Jurkat, Clone E6-1 (cell line): ENCODE measurements at places on chromosomes 12 and 14.

- no peak for DNase-seq
Measured at GRCh38 chr12:104516821-104517220, 60.1 kb downstream of the CHST11 start.

- DNase-seq: no peak
Measured at GRCh38 chr12:18878676-18879180, 140.8 kb downstream of the CAPZA3 start.

GRCh38 chr12:73445658-73446324, 1091.8 kb upstream of the ATXN7L3B start:
- no peak for DNase-seq

DNA sequence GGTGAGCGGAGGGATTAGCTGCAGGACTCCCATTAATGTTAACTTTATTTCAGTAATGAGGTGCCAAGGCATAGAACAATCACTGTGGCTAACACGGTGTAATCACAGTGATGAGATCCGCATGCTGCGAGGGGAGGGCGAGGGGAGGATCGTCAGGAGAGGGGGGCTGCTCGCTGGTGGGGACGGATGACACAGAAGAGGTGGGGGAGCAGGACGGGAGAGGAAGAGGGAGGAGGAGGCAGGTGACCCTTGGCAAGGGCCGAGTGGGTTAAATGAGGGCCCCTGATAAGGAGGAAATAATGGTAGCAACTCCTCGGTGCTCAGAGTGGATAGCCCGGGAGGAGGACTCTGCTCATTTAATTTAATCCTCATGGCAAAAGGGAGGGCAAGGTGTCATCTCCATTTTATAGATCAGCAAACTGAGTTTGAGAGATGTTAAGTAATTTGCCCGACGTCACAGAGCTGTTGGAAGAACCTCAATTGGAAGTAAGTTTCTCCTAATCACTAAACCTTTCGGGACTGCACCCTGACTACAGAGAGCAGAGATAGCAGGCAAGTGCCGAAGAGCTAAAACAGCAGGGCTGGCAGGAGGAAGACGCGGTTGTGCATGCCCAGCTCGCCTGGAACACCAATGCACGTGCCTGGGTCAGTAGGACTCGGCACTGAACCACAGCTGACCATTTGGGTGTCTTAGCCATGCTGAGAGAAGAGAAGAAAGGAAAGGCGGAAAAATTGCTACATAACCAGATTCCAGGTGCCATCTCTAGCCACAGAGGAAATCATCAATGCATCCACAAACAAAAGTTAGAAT, 43.0 kb downstream of the SPRING1 start:
- no peak for DNase-seq

DNA sequence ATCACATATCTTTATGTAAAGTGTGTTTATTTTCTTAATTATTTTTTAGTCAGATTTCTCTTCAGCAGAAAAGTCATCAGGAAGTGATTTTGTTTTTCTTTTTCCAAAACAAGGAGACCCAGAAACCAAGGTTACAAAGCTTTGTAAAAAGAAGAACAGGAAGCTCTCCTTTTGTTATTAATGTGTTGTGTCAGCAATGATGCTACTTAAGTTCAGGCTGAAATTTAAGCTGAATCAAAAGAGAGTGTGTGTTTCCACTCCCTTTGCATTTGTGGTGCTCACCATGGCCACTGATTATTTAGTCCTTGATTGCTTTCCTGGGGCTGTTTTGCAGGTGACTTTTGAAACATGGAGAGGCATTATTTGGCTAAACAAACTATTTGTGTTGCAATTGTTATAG, 155.3 kb upstream of the ATP2B1 start:
- DNase-seq: no peak

- DNase-seq: no peak
Measured at GRCh38 chr12:111642681-111643426, 42.9 kb downstream of the BRAP start.

- no peak for DNase-seq
Measured at GRCh38 chr14:77303417-77304156, 17.1 kb downstream of the POMT2 start.

DNA sequence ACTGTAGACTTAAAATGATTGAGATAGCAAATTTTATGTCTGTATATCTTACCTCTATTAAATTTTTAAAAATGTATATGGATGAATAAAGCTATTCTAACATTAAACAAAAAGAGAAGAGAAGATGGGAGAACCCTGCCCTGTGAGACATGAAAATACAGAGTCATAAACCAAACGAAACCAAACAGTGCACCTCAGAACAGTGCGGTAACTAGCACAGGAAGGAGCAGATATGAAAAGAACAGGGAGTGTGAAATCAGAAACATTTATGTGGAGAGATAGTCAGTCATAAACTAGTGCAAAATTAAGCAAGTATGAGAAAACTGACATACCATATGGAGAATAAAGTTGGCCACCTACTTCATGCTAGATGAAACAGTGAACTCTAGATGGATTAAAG, 135.1 kb downstream of the ERC1 start:
- no peak for DNase-seq

DNA sequence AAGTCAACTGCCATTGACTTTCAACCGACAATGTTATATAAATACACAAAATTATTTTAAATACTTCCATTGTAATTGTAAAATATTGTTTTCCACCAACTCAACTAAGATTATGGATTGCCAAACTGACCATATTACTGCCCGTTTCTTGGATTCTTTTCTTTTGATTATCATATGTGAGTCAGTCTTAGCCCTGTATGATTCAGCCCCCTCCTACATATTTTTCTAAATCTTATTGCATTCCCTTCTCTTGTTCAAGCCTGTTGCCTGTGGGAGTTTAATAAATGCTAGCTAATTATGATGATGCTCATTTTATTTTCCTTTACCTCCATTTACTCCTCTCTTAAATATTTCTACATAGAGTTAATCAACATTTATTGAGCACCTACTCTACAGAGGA, 6.8 kb downstream of the RASSF9 start:
- DNase-seq: no peak

- no peak for DNase-seq
Measured at GRCh38 chr14:51014086-51014485, 69.8 kb upstream of the PYGL start.

DNA sequence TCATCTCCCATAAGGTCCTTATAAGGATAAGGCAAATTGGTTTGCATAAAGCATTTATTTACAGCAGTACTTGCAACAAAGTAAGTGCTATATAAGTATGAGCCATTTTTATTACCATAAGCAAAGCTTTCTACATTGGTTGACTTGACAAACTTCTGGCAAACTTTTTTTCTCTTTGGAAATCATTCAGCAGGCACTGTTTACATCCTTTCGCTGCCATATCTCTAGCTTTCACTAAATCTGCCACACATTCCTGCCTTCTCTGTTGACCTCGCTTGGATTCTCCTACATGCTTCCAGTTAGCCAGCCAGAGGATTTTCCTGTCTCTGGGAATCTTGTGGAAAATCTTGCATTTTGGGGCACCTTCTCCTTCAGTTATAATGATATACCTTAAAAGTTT, 21.8 kb upstream of the HDAC7 start:
- no peak for DNase-seq

GRCh38 chr12:130859161-130859560, 12.7 kb upstream of the RAN start:
- DNase-seq: no peak

GRCh38 chr12:110001596-110001995, 2.4 kb downstream of the ANKRD13A start:
- DNase-seq: no peak

- DNase-seq: no peak
Measured at GRCh38 chr12:70659077-70659606, 21.9 kb upstream of the PTPRB start.
